ENCODE measurements at places on chromosomes 7 and 10. TPM values are rescaled to one million over a fixed set of nuclear protein-coding genes. Genes with fewer than 3 reads are reported as not detected.

PRF1 gene
- polyA plus RNA-seq, result not detected

UPK3BL2 gene
- 5.2 TPM for polyA plus RNA-seq

CRTAC1 gene
- not detected for polyA plus RNA-seq

CCDC201 gene
- polyA plus RNA-seq, result not detected

GPNMB gene
- polyA plus RNA-seq, result 10.9 TPM

GRCh38 chr7:100675105-100675451, 1.5 kb downstream of the GNB2 start:
- no peak for DNase-seq

DNA sequence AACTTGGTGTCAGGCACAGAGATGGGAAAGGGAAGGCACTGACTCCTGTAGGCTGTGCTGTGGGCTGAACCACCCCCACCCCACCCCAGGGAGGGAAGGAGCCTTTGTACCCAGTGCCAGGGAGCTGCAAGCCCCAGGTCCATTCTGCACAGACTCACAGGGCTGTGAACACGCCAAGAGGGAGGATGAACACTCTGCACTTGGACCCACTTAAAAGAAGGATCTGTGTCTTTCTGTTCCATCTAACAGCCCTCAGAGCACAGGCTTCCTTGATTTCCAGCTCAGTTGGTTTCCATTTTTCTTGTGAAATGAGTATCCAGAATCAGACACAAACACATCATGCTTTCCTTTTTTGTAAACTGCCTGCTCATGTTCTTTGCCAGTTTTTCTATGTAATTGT, 84.9 kb downstream of the GRB10 start:
- no peak for DNase-seq

- no peak for DNase-seq
Observed at GRCh38 chr7:142865766-142866165, 10.9 kb downstream of the EPHB6 start.

GRCh38 chr7:116152276-116152675, 58.1 kb upstream of the TES start:
- DNase-seq, result no peak

- DNase-seq, result no peak
Observed at GRCh38 chr10:109341986-109342385, 581.3 kb downstream of the XPNPEP1 start.

DNA sequence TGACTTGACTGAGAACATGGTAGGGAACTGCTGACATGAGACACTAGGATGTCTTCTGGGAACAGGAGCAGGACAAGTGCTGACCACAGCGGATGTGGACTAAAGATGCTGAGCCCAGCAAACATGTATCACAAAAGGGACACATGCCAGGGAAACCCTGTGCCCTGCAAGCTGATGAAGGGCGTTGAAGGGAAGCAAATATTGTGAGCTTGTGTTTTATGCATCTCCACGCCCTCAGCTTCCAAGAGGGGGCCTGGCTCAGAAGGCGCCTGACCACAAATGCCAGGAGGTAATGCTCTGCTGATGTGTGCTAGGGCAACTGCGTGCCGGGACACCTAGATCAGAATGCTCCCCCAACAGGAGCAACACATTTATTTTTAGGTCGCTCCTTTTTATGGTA, 207.3 kb downstream of the CXCL12 start:
- no peak for DNase-seq

DNA sequence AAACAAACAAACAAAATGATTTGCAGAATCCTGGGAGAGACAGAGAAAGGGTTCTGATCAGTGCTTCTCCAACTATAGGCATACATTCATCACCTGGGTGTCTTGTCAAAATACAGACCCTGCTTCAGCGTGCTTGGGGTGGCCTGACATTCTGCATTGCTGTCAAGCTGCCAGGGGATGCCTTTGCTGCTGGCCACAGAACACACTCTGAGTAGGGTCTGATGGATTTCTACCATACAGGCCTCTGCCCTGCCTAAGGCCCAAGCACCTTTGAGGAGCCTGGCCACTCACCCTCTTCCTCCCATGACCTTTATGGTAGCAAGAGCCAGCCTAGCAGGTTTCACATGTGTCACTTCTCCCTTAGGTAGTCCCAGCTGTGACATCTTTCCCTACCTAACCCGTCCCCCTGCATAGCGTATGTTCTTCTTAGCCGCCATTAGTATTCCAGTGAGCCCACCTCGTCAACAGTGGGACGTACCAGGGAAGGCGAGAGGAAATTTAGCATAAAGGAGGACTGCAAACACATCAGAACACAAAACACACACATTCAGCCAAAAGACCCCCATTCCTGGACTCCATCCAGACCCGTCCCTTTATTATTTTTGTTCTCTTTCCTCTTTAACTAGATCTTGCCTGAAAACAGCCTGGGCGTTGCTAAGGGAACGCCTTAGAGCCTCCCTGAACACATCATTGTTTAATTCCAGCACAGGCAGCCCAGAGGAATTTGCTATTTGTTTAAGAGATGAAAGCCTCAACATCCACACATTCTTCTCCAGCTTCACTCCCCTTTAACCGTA, 43.9 kb upstream of the PODXL start:
- DNase-seq, result no peak

- no peak for DNase-seq
Observed at GRCh38 chr7:32074787-32075585, 4.8 kb upstream of the PDE1C start.

GRCh38 chr10:1366322-1366691, 310.1 kb downstream of the WDR37 start:
- DNase-seq, result no peak

DNA sequence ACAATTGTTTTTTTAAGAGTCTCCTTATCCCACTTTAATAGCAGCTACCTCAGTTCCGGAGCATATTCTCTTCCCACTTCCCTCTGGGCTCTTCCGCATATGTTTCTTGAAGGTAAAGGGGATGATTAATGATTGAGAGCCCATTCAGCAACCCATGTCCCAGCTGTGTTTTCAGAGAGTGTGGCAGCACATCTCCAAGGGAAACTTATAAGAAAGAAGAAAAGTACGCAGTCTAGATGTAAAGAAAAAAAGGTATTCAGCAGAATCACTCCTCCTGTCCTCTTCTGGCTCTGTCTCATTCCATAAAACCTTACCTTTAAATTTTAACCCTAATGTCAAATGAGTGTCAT, 9.7 kb upstream of the ANKRD7 start:
- peak; percentile 34 for DNase-seq

DNA sequence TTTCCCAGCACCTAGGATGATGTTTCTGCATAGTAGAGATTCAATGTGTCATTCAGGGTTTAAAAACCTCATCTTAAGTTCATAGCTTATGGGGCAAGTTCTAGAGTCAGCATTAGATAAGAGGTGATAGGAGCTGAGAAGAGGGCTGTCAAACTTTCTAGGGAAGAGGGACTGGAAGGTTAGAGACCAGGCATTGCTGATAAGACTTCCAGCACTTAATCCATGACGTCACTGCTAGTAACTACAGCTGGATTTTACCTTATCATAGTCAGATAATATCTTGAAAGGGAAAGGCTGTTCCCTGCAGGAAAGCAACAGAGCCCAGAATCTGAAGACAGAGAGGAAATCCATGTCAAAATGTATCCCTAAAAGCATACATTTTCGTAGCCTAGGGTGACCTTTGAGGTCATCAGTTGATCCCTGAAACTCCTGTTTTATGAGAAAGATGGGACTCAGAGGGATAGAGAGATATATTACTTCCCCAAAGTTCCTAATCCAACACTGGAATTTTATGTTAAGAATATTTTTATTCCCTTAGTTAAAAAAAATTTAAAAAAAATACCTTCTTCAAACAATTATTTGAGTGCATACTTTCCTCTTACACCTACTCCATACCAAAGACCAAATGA, 3.3 kb upstream of the CPED1 start:
- no peak for DNase-seq

DNA sequence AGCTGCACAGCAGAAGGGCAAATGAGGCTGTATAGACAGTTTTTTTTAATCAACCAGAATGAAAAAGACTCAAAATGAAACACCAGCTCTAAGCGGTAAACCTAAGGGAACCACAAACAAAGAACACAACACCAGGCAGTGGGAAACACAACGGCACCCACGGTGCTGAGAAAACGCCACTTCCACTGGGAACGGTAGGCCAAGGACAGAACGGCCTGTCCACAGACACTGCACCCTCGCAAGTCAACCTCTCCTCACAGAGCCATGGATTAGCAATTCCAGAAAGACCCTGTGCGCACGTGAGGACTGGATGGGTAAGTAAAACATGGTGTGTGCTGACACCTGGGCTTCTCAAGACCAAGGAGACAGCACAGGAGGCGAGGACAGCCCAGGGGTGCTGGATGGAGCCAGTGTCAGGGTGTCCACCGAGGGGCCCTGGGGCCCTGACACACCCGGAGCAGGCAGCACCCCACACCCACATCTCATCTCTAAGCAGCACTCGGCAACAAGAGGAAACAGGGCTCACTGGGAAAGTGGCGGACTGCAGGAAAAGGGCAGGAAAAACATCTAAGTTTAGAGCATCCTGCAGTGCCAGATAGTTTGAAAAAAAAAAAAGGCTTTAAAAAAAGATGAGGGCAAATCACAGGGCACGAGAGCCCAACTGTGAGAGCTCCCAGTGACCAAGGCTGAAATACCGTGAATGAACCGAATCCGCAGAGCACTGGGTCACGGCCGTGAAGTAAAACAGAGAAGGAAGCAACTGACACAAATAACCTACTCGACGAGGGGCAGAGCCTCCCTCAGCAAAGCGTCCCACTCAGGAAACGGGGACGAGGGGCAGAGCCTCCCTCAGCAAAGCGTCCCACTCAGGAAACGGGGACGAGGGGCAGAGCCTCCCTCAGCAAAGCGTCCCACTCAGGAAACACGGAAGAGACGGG, 120.2 kb downstream of the MAD1L1 start:
- DNase-seq, result no peak

DNA sequence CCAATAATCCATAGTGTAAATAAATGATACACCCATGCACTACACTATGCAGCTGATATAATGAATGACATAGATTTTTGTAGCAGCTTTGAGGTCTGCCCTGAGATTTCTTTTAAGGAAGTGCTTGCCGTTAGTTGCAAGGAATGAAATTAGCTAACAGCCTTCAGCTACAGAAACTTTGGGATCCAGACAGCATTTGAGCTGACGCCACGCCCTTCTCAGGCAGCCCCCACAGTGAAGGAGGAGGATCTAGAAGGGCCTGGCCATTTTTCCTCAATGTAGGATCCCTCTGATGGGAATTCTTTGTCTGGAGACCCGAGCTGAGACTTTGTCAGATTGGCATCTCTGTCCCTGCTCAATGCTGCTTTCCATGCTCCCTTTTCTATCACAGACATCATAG, 6.1 kb upstream of the PDK4 start:
- no peak for DNase-seq

- no peak for DNase-seq
Observed at GRCh38 chr7:128934361-128935341, 3.1 kb upstream of the IRF5 start.

- DNase-seq, result peak; percentile 24
Observed at GRCh38 chr7:119935418-119936025, 337.5 kb upstream of the KCND2 start.

DNA sequence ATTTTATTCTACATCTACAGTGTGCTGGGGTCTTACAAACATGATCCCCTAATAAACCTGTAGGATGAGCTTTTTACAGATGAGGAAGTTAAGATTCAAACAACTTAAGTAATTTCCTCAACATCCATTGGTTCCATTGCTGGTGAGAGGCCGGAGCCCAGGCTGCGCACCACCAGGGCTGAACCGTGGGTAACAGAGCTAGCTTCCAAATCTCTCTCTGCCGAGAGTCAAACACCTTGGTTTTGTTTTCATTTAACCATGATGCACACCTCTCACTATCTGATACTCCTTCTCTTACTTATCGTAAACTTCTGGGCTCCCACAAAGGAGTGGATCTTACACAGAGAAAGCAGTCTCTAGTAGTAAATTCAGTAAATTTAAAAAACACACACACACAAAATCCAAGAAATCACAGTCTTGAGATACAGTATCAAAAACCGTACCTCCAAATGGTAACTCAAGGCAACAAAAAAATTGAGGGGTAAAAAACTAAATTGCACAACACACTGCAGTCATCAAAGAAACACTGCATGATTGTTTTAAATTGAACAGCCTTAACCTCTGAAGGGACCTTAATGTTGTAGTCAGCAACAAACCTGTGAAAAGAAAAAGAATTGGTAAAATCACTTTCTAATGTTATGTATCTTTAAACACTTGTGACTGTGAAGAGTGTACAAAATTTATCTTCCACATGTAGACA, 20.5 kb downstream of the SGMS1 start:
- DNase-seq, result no peak

GRCh38 chr10:132133005-132133404, 53.7 kb upstream of the DPYSL4 start:
- no peak for DNase-seq

DNA sequence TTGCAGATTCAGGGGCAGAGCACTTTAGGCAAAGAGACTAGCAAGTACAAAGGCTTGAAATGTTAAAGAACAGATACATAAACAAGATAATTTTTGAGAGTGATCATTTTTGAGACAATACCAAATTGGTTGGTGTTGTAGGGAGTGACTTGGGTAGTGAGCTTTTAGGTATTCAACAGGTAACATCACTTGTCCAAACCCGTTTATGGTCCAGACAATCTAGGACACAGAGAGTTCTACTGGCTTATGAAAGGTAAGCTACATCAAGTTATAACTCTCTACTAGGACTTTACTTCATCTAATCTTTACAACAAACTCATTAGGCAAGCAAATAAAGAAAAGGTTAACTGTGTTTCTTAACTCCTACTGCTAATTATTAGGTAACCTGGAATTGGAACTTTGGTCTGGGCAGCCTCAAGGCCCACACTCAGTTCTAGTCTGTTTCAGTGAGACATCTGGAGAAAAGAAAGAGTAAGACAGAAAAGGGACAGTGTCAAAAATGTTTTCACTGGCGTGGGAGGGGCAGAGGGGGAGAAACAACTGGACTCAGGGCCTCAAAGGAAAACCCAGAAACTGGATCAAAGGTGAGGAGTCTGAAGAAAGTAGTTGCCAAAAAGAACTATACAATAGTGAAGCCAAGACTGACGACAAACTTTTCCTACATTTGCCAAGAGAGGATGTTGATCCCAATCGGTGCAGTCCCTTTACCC, 39.2 kb downstream of the GNAT3 start:
- no peak for DNase-seq

DNA sequence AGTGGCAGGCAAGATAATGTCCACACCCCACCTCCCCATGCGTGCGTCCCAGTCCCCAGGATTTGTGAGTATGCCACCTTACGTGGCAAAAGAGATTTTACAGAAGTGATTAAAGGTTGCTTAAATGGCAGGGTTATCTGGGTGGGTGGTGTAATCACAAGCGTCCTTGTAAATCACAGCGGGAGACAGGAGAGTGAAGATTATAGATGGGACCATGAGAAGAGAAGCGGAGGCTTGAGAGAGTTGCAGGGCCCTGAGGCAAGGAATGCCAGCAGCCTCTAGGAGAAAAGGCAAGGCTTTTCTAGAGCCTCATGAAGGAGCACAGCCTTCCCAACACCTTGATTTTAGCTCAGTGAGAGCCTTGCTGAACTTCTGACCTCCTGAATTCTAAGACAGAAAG, 10.2 kb downstream of the ZRANB1 start:
- DNase-seq, result no peak

- no peak for DNase-seq
Observed at GRCh38 chr10:116286626-116287200, 13.7 kb upstream of the GFRA1 start.

DNA sequence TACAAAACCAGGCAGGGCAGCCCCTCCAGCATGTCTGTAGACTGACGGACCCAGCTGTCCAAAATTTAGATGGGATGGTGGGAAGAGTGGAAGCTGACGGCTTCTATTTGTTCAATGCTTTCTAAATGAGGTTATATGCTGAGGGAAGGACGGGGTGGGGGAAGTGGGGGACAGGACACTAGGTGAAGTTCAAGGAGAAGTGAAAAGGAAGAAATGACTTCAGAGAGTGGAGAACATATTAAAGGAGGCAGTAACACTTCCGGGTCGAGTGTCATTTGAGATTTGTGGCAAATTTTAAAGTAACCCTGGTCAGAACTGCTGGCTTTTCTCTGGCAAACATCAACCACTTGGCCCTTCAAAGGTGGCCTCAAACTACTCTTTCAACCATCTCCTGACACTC, 9.4 kb downstream of the PIP4K2A start:
- no peak for DNase-seq

Measured in foreskin keratinocyte (primary cell).